ENCODE measurements at places on chromosomes 2 and 18. TPM values are rescaled to one million over a fixed set of nuclear protein-coding genes. Genes with fewer than 3 reads are reported as not detected.

- DNase-seq = no peak
Observed at GRCh38 chr18:79578396-79579260, 101.0 kb upstream of the CTDP1 start.

The KLHL14 gene
- not detected for polyA plus RNA-seq

DNA sequence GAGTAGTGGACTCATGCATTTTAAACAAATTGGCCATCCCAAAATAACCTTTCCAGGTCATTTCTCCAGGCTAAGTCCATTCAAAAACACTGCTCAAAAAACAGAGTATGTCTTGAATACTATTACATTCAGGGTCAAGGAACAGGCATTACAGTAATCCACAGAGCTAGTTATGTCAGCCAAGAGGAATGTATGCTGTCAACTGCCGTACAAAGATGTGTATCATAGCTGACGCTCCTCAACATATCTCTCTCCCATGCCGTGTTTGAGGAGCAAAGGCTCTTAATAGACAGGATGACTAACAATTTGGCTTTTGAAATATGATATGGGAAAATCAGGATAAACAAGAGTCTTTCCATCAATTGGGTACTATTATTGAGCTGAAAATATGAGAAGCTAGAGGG is 68.8 kb upstream of the KCTD1 start:
- DNase-seq = no peak

The UGT1A1 gene
- polyA plus RNA-seq = not detected

The INO80C gene
- 17.7 TPM for polyA plus RNA-seq

- DNase-seq = no peak
Observed at GRCh38 chr2:50769406-50770181, 262.3 kb downstream of the NRXN1 start.

DNA sequence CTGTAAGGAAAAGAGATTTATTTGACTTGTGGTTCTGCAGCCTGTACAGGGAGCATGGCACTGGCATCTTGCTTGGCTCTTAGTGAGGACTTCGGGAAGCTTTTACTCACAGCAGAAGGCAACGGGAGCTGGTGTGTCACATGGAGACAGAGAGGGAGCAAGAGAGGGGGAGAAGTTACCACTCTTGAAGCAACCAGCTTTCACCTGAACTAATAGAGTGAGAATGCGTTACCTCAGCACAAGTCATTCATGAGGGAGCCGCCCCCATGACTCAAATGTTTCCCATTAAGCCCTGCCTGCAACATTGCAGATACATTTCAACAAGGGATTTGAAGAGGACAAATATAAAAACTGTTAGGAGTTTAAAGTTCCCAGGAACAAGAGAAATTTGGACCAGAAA is 190.0 kb downstream of the CYRIA start:
- DNase-seq = no peak

DNA sequence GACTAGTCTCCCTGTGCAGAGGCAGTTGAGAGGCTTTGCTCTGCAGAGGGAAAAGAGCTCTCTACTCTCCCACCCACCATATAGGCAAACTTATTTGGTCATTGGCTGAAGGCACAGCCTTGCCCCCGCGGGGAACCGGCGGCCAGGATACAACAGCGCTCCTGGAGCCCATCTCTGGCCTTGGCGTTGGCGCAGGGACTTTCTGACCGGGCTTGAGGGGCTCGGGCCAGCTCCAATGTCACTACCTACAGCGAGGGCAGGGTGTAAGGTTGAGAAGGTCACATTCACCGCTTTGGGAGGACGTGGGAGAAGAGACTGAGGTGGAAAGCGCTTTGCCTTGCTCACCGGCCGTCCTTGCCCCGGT is 2.2 kb downstream of the ONECUT2 start:
- DNase-seq = peak; percentile 74

The SS18 gene
- polyA plus RNA-seq = 98.6 TPM

DNA sequence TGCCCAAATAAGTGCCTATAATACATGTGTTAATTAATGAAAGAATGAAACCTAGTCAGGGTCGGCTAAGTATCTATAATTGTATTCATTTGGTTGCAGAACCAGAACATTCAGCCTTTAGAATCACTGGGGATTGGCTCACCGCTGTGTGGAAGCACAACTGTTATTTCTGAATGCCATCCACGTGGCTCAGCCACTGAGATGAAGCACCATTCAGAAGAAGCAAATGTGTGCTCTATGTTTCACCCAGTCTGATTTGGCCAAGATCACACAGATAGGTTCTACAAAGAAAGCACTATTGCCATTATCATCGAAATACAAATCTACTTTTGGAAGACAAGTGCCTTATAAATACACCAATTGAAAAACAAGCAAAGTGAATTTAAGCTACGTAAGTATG is 30.6 kb upstream of the SPOPL start:
- no peak for DNase-seq

GRCh38 chr2:152154462-152154861 is 21.1 kb downstream of the STAM2 start:
- DNase-seq = no peak

The CDKL4 gene
- polyA plus RNA-seq = 0.60 TPM

GRCh38 chr2:2107141-2107540 is 223.9 kb downstream of the MYT1L start:
- peak; percentile 58 for DNase-seq

GRCh38 chr2:144553379-144553778 is 33.5 kb upstream of the ZEB2 start:
- DNase-seq = no peak

The TCF23 gene
- not detected for polyA plus RNA-seq

- DNase-seq = peak; percentile 73
Observed at GRCh38 chr2:16487686-16488085, 177.9 kb downstream of the CYRIA start.

The NYAP2 gene
- polyA plus RNA-seq = not detected

The HAAO gene
- not detected for polyA plus RNA-seq

GRCh38 chr2:58645017-58645416 is 403.9 kb upstream of the FANCL start:
- DNase-seq = no peak

- no peak for DNase-seq
Observed at GRCh38 chr2:104026725-104027124, 827.2 kb upstream of the POU3F3 start.

DNA sequence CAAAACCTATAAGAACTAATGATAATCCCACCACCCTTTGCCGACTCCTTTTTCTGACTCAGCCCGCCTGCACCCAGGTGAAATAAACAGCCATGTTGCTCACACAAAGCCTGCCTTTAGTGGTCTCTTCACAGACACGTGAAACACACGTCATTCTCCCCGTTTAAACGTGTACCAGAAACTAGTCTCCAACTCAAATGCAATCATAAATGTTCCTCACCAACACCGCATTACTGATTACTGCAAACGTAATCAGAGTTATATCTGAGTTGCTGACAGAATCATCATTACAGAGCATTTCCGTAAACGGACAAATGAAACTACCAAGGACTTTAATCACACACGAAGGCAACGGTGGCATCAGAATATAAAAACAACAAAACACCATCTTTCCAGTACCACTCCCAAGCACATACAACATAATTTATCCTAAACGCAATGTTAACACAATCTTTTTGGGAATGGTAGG is 1.9 kb downstream of the CLK1 start:
- DNase-seq = peak; percentile 33

GRCh38 chr2:182077448-182078142 is 91.9 kb downstream of the PPP1R1C start:
- peak; percentile 28 for DNase-seq

DNA sequence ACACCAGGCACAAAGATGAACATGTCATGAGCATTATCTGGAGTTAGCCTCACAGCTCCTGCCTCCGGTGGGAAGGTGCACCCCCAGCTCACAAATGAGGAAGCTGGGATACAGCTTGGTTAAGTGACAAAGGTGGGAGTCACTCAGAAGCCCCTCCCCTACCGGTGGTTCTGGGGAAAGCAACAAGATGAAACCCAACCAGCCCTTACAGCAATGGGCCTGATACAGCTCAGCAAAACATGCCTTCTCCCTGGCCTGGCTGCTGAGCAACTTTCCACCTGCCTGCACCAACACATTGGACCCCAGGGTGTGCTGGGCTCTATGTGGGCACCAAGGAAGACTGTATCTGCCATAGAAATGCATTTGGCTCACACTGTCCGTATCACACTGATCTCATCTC is 113.2 kb downstream of the GYPC start:
- DNase-seq = no peak

- peak; percentile 15 for DNase-seq
Observed at GRCh38 chr2:150624001-150624401, 136.5 kb upstream of the RND3 start.

DNA sequence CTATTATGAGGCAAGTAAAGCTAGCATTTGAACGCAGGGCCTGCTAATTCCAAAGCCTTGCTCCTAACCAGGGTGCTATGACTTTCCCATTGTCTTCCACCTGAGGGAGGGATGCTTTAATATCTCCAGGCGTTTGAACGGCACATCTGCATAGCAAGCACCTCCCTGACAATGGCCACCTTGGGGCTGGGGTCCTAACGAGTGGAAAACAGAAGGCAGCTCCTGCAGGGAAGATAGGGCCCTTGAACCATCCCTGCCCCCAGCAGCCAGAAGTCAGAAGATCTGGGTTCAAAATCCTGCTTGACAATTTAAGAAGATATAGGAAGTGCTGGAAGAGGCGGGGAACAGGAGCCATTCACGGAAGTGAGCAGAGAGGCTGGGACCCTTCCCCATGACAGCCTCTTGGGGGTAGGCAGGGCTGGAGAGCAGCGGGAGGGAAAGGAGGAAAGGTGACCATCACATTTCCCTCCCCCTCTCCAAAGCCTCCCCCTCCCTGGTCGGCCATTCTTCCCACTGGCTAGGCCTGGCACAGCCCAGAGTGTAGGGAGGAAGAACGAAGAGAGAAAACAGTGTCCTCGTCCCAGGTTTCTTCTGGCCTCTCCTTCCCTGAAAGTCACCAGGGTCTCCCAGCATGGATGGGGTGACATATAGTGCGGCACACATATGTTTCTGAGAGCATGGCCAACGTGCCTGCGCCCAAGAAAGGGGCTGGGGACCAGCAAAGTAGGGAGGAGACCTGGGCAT is 73.5 kb downstream of the EMX1 start:
- DNase-seq = no peak

DNA sequence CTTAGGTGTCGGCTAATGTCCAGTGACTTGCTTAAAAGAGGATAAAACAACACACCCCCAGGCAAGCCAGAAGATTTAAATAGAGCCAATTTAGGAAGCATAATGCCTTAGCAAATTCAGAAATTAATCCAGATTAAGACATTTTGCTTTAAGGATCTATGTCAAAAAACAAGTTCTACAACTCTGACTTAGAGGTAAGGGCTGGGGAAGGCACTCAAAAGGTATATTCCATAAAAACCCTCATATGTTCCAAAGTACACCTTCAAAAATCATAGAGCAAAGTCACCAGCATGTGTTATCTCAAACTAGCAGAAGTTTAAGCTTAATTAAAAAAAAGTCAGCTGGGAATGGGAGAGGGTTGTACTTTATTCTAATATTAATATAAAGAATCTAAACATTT is 206.4 kb downstream of the NOL4 start:
- no peak for DNase-seq

The CRYGD gene
- not detected for polyA plus RNA-seq

The B3GNT7 gene
- 0.12 TPM for polyA plus RNA-seq

The TRABD2A gene
- 3.0 TPM for polyA plus RNA-seq

The GNLY gene
- polyA plus RNA-seq = not detected

GRCh38 chr2:201130524-201131186 is 14.7 kb downstream of the CFLAR start:
- no peak for DNase-seq

DNA sequence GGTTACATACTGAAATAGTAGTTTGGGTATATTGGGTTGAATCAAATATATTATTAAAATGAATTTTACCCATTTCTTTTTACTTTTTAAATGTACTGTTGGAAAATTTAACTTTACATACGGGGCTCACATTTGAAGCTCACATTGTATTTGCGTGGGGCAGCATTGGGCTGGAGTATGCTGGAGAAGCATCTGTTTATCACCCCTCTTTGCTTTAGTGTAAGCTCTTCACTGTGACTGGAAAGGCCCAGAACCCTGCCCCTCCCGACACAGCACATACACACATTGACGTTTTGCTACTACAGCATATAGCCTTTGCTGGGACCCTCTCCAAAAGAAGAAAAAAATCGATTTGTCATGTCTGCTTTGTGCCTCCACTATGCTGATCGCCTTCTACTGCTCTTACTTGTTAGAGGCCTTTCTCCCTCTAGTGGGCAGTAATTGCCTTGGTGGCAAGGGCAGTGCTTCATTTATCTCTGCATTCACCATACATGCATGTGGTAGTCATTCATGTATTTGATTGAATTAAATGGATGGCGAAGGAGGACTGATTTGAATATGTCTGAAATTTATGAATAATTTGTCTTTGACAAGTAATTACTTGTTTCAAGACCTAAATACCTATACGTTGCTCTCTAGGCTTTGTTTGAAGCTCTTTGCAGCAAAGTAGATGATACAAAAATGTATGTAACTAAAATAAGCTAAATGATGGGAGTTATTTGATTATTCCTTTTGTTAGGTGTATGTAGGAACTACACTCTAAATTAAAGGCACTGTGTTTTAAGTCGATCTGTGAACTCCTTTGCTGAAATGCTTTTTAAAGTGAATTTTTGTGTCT is 37.4 kb downstream of the VAPA start:
- DNase-seq = peak; percentile 57

GRCh38 chr2:62140426-62141141 is 55.3 kb upstream of the B3GNT2 start:
- DNase-seq = no peak

GRCh38 chr2:172889768-172890430 is 154.3 kb downstream of the RAPGEF4 start:
- DNase-seq = peak; percentile 36

The RUFY4 gene
- polyA plus RNA-seq = not detected

DNA sequence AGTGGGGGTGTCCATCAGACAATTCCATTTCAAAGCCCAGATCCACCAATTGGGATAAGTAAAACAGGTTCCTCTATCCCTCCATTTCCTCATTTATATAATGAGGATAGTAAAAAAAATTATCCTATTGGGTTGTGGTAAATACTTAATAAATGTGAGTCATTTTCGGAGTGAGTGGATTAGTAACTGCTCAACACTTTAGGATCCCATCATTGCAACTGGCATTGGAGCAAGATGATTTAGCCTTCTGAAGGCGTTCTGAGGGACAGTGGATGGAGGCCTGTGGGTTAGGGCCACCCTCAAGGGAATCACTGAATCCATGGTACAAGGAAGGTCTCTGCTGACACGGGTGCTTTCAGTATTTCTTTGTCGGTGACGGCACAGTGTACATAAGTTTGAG is 108.6 kb upstream of the FZD7 start:
- no peak for DNase-seq

GRCh38 chr2:11553661-11554398 is 20.0 kb downstream of the GREB1 start:
- no peak for DNase-seq

DNA sequence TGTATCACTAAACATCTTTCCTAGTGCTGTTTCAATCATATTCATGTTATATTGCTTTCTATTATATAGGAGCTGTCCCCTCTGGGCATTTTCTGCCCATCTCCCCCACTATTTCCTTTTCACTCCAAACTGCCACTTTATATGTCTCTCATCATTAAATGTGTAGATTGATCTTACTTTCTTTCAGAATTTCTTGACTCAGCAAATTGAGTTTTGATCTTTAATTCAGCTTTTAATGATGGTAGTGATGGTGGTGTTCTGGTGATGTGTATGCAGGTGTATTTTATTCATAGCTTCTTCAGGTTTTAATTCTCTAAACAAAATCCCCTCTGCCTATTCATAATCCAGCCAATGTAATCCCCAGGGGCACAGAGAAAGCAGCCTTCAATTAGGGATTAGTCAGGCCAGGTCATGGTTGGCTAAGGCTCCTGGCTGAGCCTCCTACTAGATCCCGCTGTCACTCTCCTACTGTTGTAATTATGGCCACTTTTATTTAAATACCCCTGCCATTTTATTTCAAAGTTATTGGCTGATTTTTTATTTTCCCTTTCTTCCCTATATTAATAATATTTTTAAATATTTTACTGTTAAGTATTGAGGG is 325.4 kb downstream of the SPAG16 start:
- no peak for DNase-seq

The SERPINB11 gene
- polyA plus RNA-seq = not detected
